Fibroblast of skin of right quadriceps (primary cell): ENCODE measurements at places on chromosomes 4 and X.
A peak's percentile ranks its signal among the peaks of the same experiment; 100 is the strongest.

DNA sequence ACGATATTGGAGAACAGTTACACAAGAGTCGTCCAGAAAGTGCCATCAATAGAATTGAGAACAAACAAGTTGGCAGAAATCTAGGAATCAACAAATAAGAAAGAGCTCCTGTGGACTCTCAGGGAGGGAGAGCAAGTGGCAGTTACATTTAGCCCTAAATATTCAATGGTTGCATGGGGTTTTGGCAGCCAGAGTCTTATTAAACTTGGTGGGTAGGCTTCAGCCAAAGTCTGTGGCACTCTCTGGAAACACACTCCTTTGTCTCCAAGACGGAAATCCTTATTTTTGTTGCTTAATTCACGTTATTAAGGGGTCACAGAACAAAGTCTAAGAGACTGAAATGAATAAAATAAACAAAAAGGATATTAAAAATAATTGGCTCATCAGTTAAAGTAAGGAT is 742.2 kb upstream of the ATOH1 start:
- DNase-seq: no peak

DNA sequence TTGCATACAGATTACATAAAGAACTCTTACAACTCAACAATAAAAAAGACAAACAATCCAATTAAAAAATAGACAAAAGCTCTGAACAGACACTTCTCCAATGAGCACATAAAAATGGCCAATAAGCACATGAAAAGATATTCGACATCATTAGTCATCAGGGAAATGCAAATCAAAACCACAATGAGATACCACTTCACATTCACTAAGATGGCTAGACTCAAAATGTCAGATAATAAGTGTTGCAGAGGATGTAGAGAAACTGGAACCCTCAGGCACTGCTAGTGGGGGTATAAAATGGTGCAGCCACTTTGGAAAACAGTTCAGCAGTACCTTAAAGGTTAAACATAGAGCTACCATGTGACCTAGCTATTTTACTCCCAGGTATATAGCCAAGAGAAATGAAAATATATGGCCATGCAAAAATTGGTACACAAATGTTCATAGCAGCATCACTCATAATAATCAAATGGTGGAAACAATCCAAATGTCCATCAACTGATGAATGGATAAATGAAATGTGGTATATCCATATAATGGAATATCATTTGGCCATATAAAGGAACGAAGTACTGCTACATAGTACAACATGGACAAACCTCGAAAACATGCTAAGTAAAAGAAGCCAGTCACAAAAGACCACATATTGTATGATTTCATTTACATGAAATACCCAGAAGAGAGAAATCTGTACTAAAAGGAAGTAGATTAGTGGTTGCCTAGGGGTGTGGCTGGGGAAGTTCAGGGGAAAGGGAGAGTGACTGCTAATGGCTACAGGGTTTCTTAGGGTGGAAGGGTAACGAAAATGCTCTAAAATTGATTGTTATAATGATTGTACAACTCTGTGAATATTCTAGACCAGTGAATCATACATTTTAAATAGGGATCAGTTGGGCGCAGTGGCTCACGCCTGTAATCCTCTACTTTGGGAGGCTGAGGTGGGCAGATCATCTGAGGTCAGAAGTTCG is 29.4 kb downstream of the SASH3 start:
- peak; percentile 1 for DNase-seq

DNA sequence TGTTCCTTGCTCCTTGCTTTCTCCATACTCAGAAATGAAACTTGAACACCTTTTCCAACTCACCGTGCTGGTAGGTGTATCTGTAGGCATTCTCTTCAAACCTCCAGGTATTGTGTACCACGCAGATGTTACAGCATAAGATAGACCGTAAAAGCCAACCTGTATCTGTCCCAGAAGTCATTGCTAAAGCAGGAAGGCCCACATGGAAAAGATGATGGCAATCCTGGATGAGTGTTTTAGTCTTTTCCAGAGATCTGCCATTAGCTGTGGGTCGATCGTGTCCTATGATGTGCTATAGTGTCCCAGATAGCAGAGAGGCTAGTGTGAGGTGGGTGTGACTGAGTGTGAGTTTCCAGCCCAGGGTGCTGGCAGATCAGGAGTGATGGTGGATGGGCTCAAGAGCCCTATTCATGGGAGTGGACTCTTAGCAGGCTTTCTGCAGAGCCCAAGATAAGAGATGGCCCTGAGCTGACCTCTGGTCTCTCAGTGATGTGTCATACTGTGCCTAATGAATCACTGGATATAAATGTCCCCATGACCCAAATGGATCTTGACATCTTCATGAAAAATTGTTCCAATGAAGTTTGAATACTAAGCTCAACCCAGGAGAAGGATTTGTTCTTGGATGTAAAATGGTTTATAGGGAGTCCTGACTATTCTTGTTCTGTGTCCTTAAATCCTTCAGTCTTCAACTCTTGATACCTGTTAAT is 69.1 kb upstream of the WDR1 start:
- no peak for DNase-seq

- DNase-seq: peak; percentile 9
Observed at GRCh38 chr4:2154215-2154740, 87.6 kb downstream of the HAUS3 start.

DNA sequence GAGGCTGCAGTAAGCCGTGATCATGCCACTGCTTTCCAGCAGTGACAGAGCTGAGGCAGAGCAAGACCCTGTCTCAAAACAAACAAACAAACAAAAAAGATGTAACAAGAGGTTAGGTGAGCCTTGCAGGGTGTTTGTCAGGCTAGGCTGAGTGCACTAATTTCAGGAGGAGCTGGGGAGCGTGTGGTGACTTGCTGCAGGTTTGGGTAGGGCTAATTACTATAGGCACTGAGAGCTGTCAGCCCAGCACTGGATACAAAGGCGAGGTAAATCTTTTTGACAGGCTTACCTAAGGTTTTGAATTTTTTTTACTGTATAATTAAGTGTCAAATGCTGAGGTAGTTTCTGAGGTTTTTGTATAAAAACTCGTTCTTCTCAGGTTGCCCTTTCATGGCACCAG is 29.8 kb upstream of the SH3D19 start:
- no peak for DNase-seq

- no peak for DNase-seq
Observed at GRCh38 chr4:148770377-148770776, 328.2 kb upstream of the NR3C2 start.

GRCh38 chrX:106875151-106875550 is 28.0 kb downstream of the RIPPLY1 start:
- peak; percentile 14 for DNase-seq
